ENCODE measurements at places on chromosomes 4 and X.

DNA sequence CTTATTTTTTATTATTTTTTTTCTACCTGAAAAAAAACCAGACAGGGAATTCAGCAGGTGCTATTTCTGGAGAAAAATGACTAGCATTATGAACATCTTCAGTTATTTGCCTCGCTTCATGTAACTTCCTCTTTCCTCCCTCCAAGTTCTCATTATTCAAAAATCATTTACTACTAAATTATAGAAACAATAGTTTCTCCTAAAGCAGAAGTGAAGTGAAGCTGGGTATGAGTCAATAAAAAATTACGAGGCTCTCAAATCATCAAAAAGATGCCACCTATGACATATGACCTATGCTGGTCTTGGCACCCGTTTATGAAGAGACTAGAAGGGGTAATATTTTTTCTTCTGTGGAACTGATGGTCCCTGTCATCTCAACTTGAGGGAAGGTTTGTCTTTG, 145.0 kb upstream of the AADAT start:
- DNase-seq, result no peak

DNA sequence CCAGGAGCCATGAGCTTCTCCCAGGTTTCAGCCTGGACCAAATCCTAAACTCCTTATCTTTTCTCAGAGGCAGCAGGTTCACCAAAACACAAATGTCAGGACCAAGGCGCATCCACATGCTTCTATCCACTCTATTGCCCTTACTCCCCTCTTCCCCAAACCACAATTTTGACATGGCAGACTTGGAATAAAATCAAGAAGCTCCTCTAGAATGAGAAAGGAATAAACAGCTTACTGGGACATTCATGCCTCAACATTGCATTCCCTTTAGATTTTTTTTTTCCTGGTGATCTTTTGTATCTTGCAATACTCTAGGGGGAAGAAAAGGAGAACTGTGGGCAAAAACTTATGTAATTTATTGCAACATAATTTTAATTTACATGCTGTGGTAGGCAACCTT, 119.1 kb downstream of the TSPAN5 start:
- no peak for DNase-seq

- no peak for DNase-seq
These were observed 1.9 kb upstream of the MAGEB3 start for GRCh38 chrX:30228526-30228925.

DNA sequence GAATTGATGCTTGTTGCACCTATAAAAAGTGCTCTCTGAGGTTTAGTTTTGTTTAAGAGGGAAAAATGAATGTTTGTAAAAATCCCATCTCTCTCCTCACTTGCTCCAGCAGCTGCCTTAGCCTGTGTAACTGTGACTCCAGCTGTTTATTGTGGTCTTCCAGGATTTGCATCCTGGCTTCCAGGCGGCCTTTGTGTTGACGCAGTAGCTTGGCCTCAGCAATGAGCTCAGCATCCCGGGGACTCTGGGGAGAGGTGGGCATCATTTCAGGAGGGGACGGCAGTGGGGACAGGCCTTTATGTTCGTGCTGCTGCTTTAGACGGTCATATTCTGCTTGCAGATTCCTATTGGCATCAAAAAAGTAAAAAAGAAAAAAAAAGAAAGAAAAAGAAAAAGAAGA, 75.3 kb upstream of the FTHL17 start:
- no peak for DNase-seq

- DNase-seq, result no peak
These were observed 97.8 kb upstream of the SPRY1 start for GRCh38 chr4:123298801-123299200.

DNA sequence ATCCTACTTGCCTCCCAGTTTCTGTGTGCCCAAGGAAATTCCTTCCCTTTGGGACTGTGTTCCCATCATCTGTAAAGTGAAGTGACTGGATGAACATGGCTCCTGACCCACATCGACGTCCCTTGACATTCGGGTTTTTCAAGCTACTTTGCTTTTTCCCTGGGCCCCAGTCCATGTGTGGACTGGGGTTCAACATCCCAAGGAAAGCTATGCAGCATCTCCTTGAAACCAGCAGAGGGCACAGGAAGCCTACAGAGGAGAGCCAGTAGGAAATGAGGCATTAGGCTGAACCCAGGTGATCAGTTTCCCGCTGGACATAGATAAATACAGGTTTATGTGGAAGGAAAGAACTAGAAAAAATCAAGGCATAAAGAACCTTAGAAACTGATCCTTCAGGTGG, 145.1 kb upstream of the ARHGEF9 start:
- no peak for DNase-seq

DNA sequence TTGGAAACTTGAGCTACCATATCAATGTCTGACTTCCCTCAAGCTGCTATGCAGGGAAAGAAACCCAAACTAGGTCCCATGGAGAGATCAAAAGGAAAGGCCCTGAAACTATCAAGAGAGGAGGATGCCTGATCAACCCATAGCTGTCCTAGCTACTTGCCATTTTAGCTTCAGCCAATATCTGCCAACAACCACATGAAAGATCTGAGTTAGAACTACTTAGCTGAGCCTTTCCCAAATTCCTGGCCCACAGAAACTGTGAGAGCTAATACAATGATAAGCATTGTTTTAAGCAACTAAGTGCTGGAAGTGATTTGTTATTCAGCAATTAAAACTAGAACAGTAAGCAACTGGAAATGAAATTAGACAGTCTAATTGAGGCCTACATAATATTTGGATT, 6.3 kb upstream of the ARHGEF38 start:
- DNase-seq, result no peak

GRCh38 chr4:98632258-98632657, 26.2 kb downstream of the TSPAN5 start:
- no peak for DNase-seq

GRCh38 chr4:85092943-85093342, 126.5 kb upstream of the WDFY3 start:
- no peak for DNase-seq

Data from activated CD8-positive, alpha-beta memory T cell treated with anti-CD3 and anti-CD28 coated beads for 1 hour (primary cell).